ENCODE measurements at places on chromosomes 5 and 9.
A peak's percentile ranks its signal among the peaks of the same experiment; 100 is the strongest.

- DNase-seq: no peak
These were observed 563.9 kb upstream of the ADAMTS16 start for GRCh38 chr5:4576161-4576748.

- DNase-seq: no peak
These were observed 284.5 kb downstream of the SPOCK1 start for GRCh38 chr5:137214446-137215189.

DNA sequence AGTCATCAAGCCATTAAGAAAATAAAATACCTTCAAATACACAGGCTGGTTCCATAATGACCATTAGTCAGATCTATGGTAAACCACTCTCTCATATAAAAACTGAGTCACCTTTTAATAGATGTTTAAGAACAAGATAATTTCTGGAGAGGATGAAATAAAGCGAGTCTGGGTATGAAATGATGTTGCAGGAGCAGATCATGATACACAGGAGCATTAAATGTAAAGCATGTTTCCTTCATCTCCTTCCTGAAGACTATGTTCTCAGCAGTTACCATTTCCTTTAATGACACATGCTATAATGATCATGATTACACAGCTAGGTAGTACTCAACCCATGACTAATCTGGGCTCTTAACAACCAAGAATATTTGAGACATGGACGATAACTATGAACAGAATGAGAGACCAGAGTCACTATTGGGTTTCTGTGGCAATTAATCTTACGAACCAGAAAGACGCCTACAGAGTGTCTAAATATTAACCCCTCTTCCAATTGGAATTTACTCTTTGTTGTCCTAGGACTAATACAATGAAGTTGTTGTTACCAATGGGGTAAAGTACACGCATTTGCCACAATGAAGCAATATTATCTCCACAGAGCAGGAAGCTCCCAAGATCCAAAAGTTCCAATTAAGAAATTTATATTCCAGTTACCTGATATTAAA is 105.6 kb downstream of the NR6A1 start:
- no peak for DNase-seq

GRCh38 chr5:94545870-94546625 is 72.4 kb downstream of the KIAA0825 start:
- no peak for DNase-seq

GRCh38 chr5:169302491-169303118 is 1.7 kb upstream of the SLIT3 start:
- DNase-seq: no peak

- DNase-seq: no peak
These were observed 994 bp downstream of the IRGM start for GRCh38 chr5:150847334-150847695.

GRCh38 chr5:180875860-180876426 is 14.9 kb upstream of the ZFP62 start:
- DNase-seq: no peak

DNA sequence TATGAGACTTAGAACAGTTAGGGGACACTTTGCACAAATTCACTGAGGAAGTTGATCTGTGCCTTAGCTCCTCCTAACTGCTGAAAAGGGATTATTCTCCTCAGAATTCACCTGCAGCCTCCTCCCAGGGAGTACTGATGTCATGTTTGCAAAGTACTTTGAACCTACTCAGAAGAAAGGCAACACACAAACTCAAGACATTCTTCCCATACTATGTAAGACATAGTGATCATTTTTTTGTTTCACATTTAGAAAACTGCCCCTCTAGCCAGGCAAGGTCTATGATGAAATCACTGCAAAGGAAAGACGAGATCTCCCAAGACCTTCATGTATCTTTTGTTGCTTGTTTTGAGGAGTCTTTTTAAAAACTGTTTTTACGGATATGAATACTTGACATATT is 10.6 kb upstream of the VLDLR start:
- DNase-seq: no peak

GRCh38 chr9:131178382-131178781 is 53.0 kb downstream of the NUP214 start:
- peak; percentile 60 for DNase-seq

GRCh38 chr9:91212596-91213243 is 149.0 kb downstream of the AUH start:
- no peak for DNase-seq

GRCh38 chr5:96975656-96976055 is 39.8 kb downstream of the LNPEP start:
- DNase-seq: no peak

All from activated CD8-positive, alpha-beta memory T cell treated with anti-CD3 and anti-CD28 coated beads for 1 hour (primary cell).